ENCODE measurements at places on chromosomes 5 and 9.

- no peak for DNase-seq
Observed at GRCh38 chr9:132504488-132504887, 77.9 kb upstream of the BARHL1 start.

DNA sequence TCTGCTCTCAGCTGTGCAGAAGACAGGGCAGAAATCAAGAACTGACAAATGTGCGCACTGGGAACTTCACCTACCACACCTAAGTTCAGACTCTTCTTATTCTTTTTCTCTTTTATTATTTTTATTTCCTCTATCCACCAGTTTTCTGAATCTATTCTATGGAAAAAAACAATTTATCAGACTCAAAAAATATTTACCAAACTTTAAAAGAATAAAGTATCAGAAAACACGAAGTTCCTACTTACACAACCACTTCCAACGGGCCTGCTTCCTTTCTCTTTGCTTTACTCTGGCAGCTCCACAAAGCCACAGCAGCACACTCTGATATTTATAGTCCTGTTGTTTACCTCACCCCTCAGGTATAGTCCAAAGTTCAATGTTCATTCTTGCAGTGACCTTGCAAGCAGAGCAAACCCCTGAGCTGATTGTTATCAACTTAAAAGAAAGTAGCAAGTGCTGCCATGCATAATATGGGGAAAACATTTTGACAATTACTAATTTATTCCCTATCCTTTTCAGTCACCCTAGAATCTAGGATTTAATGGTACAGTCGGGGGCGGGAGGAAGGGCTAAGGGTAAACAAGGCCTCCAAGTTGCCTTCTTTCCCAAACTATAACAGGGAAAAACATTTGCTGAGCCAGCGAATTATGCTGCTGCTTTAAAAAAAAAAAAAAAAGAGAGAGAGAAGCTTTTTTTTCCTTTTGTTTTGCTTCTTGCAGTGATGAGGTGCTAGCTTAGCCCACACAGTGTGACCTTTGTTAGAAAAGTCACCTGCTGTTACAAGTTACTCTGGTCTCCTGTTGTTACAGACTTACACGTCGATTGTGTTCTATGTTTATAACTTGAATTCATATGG, at the start of gene SELENOP:
TSS of gene SELENOP (minus strand) at position 302 of the 856 bp plus-strand sequence. CDS start 3,539 bp downstream, outside the sequence.
- DNase-seq, result peak; percentile 79

GRCh38 chr9:33786681-33787080, 8.7 kb upstream of the PRSS3 start:
- DNase-seq, result no peak

DNA sequence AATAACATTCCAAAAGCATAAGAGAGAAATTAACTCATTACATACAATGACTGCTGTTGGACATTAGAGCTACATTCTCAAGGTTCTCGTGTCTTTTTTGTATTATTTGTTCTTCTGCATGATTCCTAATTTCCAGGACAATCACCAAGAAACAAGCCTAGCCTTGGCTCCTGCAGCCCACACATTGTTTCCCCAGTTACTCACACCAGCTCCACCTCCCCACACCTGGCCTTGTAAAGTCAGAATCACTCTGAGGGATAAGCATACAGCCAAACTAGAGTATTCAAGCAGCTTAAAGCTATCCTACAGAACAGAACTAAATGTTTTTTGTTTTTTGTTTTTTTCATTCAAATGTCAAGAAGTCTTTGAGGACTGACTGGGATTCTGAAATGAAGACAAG, 189.2 kb downstream of the HINT1 start:
- DNase-seq, result no peak

DNA sequence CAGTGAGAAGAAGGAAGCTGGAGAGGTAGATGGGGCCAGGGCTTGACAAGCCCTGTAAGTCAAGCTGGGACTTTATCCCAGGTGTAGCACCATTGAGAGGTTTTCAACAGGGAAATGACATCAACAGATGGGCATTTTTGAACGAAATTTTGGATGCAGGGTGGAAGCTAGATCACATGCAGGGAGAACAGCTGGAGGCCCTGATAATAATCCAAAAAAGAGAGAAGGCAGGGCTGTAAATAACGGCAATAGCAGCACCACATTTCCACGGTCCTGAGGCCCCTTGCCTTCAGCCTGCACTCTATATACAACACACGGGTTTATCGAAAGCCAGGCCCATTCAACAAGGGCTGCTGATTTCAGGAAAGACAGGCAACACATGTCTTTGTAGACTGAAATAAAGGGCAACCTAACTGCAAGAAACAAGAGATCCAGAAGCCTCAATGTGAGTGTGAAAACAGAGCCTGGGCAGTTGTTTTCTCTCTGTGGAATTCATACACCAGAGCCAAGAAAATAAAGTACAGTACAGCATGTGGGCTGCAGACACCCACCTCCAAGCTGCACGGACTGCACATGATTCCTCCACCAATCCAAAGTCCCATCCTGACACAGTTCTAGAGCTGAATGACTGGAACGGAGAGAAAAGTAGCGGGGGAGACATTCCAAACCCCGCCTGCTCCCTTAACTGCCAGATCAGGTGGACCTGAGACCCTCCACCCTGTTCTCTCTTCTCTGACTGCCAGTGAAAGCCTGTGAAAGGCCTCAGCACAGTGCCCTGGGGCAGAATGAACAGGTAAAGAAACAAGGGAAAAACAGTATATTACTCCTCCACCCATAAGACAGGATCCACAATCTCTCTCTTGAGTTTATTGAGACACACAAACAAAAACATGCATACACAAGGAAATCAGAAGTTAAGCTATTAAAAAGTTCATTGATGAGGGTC, 36.3 kb downstream of the KLHL3 start:
- peak; percentile 23 for DNase-seq

GRCh38 chr5:111746791-111747190, 10.2 kb downstream of the NREP start:
- no peak for DNase-seq

DNA sequence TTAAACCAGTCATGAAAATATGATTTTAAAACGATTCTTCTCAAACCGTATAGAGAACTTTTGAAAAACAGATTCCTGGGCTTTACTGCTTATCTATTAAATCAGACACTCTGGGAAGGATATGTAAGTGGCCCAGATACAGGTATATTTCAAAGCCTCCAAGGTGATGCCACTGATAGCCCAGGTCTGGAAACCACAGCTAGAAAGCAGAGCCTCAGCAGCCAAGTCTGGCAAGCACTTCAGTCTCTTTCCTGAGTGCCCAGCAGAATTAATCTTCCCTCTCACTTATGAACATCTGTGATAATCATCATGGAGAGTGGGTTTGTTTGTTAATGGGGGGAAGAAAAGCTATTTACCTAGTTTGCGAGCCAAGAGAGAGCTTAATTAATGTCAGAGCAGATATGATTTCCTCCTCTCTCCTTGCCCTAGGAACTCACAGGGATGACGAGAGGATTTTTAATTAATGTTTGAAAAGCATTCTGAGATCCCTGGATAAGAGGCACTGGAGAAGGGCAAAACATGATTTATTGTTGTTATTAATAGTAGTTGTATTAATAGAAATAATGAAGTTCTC, 368.4 kb downstream of the TLE1 start:
- no peak for DNase-seq

GRCh38 chr5:88245241-88245892, 23.3 kb downstream of the TMEM161B start:
- DNase-seq, result no peak

- DNase-seq, result no peak
Observed at GRCh38 chr9:112311497-112311896, 21.9 kb downstream of the PTBP3 start.

DNA sequence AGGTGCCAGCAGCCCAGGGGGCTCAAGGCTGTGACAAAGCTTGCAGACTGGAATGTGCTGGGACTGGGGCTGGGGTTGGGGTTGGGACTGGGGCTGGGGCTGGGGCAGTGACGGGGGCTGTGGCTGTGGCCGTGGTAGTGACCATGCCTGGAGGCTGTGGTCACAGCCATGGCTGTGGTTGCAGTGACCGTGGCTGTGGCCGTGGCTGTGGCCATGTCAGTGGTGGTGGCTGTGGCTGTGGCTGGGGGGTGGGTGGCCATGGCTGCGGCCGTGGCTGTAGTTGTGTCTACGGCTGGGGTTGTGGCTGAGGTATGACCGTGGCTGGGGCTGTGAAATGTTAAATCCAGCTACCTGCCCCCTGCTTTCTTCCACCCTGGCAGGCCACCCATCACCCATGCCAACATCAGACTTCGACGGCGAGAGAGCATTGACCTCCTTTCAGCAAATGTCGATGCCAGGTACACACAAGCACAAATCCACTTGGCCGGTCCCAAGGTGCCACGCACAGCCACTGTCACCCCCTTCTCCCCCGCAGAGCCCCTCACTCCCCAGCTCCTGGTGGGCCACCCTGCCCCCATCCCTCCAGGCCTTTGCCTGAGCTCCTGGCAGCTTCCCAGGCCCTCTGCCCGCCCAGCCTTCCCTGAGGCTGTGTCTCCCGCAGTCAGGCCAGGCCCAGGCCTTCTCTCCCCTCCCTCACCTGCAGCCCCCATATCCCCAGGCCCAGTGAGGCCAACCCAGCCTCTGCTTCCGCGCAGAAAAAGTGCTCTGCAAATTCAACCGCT, 15.3 kb downstream of the LCN9 start:
- DNase-seq, result no peak

DNA sequence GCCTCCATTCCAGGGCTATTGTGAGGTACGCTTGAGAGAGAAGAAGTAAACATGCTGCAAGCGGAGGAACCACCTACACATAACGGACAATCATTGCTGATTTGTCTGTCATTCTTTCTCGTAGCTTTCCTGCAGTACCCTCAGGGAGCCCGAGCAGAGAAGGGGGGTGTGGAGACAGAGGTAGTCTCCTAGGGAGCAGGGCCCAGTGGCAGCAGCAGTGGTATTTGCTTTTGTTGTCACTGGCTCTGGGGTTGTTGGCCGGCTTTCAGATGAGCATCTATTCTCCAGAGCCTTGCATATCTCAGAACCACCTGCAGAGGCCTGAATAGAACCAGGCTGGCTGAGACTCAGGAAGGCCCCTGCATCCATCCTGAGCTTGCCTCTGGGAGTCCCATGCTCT, 19.9 kb downstream of the ENHO start:
- DNase-seq, result no peak

DNA sequence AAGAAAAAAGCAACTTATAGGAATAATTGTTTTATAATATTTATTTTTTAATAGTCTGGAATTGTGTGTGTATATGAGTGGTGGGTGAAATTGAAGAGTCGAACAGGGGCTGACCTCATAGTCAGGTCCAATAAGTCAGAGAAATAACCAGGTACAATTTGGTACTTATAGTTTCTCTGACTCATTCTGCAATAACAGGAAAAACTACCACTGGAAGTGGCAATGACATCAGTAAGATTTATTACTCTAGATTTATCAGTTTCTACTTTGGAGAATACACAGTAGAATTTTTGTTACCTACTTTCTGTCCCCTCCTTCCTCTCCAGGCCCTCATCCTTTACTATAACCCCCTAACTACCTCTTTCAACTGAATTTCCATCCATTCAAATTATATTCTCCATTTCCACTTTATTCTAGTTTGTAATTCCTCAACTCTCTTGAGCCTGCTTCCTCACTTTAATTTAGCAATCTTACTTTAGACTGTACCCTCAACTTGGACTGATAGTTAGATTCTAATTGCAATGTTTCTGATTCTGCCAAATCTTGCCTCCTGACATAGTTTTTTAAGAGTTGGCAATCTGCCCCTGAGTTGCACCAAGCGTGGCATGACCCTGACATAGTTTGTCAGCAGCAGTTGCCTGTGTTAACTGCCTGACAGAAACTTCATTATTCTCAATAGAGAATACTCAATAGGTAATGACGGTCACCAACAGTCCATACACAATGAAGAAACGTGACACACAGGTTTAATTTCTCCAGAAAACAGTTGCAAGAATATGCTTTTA, 475.3 kb upstream of the RIOK2 start:
- DNase-seq, result no peak

GRCh38 chr5:87183896-87184295, 83.8 kb upstream of the RASA1 start:
- no peak for DNase-seq

GRCh38 chr5:1522601-1523479, 920 bp downstream of the LPCAT1 start:
- peak; percentile 35 for DNase-seq

- DNase-seq, result no peak
Observed at GRCh38 chr5:132438917-132439316, 51.7 kb downstream of the IRF1 start.

DNA sequence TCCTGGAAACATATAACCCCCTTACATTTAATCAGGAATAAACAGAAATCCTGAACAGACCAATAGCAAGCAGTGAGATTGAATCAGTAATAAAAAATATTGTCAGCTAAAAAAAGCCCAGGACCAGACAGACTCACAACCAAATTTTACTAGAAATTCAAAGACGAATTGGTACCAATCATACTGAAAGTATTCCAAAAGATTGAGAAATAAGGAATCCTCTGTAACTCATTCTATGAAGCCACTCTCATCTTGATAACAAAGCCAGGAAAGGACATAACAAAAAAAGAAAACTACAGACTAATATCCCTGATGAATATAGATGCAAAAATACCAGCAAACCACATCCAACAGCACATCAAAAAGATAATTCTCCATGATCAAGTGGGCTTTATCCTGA, 714.0 kb downstream of the SEMA5A start:
- no peak for DNase-seq

DNA sequence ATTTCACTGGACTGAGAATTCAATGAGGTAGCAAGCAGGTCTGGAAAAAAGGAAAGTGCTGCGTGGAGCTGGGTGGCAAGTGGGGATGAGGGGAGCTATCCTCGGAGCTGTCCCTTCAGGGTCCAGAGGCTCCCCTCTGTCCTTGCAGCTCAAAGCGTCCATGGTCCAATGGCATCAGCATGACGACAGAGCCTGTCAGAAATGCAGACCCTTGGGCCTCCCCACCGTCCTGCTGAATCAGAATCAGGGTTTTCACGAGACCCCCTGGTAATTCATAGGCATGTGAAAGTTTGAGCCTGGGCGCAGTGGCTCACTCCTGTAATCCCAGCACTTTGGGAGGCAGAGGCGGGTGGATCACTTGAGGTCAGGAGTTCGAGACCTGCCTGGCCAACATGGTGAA, 5.5 kb downstream of the HIGD2A start:
- DNase-seq, result no peak

DNA sequence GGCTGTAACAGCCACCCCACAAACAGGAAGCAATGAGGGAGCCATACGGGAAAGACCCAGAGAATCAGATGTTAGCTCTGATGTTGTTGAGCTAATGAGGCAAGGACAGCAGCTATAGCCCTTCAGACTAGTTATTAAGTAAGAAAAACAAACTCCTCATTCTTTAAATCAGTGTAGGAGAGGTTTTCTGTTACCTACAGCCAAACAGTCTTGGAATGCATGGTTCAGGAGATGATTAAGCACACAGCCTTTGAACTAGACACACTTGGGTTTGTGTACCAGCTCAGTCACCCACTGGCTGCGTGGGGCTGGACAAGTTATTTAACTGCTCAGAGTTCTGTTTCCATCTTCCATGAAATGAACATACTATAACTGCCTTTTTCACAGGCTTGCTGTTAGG, 68.1 kb downstream of the SPOCK1 start:
- no peak for DNase-seq

GRCh38 chr9:103867886-103868285, 226.2 kb upstream of the SMC2 start:
- DNase-seq, result no peak

- no peak for DNase-seq
Observed at GRCh38 chr5:151205411-151205810, 18.5 kb downstream of the CCDC69 start.

- no peak for DNase-seq
Observed at GRCh38 chr9:4862506-4863250, 69.9 kb downstream of the RCL1 start.

GRCh38 chr9:134686896-134687295, 45.3 kb downstream of the COL5A1 start:
- DNase-seq, result no peak

Data from femur (tissue), 1 donor.